ENCODE measurements at places on chromosomes 11 and 22.

- DNase-seq: no peak
Observed at GRCh38 chr22:50529416-50529896, 356 bp downstream of the TYMP start.

- DNase-seq: no peak
Observed at GRCh38 chr11:128273736-128274135, 313.6 kb downstream of the ETS1 start.

- peak; percentile 32 for DNase-seq
Observed at GRCh38 chr22:47100646-47101200, 338.3 kb downstream of the TBC1D22A start.

DNA sequence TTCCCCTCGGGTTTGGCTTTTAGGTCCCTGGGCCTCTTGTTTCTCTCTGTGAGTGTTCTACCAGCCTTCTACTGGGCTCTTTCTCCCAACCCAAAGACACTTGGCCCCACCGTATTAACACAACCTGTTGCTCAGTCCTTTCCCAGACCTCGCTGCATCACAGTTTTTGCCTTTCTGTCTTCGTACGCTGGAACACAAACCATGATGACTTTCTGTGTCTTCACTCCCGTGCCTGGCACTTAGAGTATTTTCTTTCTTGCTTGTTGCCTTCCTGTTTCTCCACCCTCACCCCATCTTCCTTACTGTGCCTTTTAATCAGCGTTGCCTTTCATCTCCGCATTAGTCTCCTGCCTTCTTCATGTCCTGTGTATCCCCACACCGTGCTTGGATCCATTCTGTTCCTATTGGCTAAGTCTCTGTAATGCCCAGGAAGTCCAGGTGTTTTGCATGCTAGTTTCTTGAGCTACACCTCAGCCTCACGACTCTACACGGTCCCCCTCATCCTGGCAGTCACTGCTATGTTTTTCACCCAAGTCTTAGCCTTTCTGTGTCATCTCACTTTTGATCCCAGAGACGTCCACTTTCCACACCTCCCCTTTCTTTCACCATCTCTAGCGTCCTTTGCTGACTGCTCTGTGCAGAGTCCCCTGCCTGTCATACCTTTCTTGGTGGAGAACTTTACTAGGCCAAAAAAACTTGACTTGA, 1.6 kb downstream of the MARK2 start:
- no peak for DNase-seq

GRCh38 chr11:132475026-132475425, 1057.3 kb downstream of the OPCML start:
- DNase-seq: no peak

- DNase-seq: no peak
Observed at GRCh38 chr11:125314276-125315078, 149.9 kb downstream of the PKNOX2 start.

DNA sequence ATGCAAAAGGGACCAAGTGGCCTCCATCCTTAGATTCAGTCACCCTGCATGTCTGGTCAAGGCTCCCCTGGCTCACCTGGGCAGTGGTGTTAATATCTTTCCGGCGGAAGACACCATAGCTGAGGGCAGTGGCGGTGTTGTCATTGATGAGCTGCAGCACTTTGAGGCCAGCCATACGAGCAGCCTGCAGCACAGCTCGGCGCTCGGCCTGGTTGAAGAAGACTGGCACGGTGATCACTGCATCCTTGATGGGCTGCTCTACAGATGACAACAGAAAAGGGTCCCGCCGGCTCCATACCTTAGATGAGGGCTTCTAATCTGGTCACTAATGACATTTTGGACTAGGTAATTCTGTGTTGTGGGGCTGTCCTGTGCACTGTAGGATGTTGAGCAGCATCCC, 2.6 kb downstream of the HYOU1 start:
- DNase-seq: no peak

GRCh38 chr11:109511598-109511997, 89.6 kb downstream of the C11orf87 start:
- no peak for DNase-seq

- no peak for DNase-seq
Observed at GRCh38 chr22:37235897-37236607, 8.0 kb downstream of the RAC2 start.

DNA sequence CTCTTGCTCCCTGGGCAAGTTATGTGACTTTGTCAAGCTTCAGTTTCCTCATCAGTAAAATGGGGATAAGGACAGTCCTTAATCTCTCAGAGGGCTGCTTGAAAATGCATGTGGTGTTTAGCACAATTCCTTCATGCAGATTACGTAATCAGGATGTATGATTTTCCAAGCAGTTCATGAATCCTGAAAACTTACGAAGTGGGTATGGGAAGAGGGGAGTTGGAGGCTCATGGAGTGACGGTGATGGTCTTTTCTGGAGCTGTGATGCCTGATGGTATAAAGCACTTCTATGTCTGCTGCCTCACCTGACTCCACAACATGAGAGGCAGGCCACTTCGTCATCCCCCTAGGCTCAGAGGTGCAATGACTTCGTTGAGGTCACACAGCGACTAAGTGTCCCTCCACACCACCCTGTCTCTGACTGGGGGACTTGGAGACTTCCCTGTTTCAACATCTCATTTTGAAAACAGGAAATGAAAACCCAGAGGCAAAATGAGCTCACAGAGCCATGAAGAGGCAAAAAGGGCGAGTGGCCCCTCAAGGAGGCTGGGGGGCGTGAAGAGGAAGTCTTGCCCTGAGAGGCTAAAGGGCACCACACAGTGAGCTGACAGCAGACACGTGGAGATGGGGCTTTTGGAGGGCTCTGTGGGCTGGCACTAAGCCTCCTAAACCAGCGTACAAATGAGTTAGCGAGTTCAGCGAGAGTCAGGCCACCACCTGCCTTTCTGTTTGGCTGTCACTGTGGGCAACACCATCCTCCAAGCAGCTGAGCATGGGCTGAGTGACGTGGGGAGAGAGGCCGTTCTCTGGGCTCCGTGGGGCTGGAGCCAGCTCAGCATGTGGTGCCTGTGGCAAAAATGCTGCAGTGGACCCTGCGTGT, 10.1 kb downstream of the MCM5 start:
- no peak for DNase-seq

- DNase-seq: no peak
Observed at GRCh38 chr11:10762185-10762584, 11.1 kb downstream of the CTR9 start.

GRCh38 chr11:36147491-36147890, 141.7 kb downstream of the COMMD9 start:
- DNase-seq: no peak

- no peak for DNase-seq
Observed at GRCh38 chr22:32637951-32638350, 163.3 kb downstream of the FBXO7 start.

DNA sequence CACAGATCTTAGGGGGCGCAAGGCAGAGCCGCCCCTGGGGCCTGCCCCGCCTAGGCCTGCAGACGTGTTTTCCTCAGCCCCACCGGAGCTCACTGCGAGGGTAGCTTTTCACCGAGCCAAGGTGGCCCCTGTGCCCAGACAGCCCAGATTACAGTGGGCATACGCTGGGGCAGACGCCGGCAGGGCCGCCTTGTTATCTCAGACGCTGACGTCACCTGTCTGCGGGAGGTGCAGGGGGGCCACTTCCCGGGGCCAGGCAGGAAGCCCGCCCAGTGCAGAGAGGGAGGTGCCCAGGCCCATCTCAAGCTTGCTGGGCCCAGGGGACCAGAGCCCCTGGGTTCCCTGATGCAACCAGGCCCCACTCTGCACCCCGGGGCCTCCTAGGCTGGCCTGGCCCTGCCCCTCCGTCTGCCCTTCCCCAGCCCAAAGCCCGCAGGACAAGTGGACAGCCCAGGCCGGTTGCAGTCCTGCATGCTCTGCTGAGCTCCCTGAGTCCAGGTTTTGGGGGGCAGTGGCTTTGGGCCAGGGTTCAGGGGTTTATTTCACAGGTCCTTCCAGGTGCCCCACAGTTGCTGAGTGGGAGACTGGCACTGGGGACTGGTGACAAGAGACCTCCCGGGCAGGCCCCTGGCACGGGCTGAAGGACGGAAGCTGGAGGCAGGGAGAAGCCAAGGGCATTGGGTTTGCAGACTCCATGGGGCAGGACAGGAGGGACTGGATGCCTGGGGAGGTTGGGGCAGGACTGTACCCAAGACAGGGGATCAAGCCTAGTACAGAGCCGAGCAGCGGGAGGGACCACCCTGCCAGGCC, 38.6 kb downstream of the IGF2 start:
- peak; percentile 33 for DNase-seq
